ENCODE measurements at places on chromosomes 5 and 9.

GRCh38 chr9:20551236-20551635, 71.1 kb downstream of the MLLT3 start:
- DNase-seq: no peak

GRCh38 chr5:172380987-172381643, 73.2 kb downstream of the SH3PXD2B start:
- DNase-seq: no peak

DNA sequence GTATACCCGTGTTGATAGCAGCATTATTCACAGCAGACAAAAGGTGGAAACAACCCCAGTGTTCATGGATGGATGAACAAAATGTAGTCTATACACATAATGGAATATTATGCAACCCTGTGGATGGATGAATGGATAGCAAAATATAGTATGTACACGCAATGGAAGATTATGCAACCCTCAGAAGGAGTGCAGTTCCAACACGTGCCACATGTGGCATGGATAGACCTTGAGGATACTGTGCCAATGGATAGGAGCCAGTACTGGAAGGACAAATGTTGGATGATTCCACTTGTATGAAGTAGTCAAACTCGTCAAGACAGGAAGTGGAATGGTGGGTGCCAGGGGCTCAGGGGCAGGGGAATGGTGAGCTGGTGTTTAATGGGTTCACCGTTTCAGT, 44.9 kb downstream of the PLEKHG4B start:
- no peak for DNase-seq

DNA sequence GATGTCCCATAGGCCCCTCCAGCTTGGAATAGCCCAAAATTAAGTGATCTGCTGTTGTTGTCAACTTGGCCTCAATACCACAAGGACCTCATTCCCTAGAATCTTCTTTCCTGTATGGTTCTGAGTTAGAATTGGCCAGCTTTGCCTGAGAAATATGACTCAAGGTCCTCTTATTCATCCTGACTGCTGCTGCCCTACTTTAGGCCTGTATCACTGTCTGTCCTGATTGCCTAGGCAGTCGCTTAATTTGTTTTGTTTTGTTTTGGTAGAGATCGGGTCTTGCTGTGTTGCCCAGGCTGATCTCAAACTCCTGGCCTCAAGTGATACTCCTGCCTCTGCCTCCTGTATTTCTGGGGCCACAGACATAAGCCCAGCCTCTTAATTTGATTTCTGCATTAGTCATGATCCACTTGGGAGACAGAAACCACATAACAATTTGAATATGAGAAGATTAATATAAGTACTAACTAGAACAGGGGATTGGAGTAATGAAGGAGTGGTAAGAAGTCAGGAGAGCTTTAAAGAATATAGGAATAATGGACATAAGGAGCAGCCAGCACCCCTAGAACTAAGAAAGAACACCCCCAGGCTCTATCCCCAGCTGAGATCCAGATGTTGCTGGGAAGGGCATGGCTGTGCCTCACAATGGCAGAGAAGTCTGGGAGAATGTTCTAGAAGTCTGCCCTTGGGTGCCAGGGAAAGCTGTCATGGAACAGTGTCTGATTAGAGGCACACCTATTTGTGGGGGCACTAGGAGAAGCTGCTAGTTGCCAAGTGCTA, 4.6 kb downstream of the TEX53 start:
- DNase-seq: no peak

Measured in D721Med (cell line).